ENCODE measurements at places on chromosomes 5 and 9. TPM values are rescaled to one million over a fixed set of nuclear protein-coding genes. Genes with fewer than 3 reads are reported as not detected.

Gene CDO1
- 9.2 TPM for total RNA-seq

Gene ADCY2
- 5.8 TPM for total RNA-seq

- no peak for DNase-seq
Measured at GRCh38 chr5:22889720-22890119, 36.6 kb upstream of the CDH12 start.

GRCh38 chr9:134484479-134484878, 157.1 kb upstream of the COL5A1 start:
- no peak for DNase-seq

Gene ROPN1L
- total RNA-seq, result 1.2 TPM

Gene ABCA1
- 19.4 TPM for total RNA-seq

Gene GABRA1
- not detected for total RNA-seq

Gene GABRA6
- total RNA-seq, result not detected

DNA sequence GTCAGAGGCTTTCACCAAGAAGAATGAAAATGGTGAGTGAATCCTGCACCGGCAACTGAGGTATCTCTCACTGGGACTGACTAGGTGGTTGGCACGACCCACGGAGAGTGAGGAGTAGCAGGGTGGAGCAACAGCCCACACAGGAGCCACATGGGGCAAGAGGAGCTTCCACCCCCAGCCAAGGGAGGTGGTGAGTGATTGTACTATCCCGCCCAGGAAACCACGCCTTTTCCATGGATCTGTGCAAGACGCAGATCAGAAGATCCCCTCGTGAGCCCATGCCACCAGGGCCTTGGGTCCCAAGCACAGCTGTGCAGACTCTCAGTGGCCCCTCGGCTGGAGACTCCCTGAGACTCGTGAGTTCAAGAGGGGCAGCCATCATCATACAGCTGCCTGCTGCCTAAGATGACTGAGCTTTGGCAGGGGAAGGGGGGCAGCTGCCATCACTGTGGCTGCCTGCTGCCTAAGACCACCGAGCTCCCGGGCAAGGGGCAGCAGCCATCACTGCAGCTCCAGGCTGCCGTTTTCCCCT, 229.5 kb downstream of the AP3B1 start:
- DNase-seq, result no peak

GRCh38 chr5:37029436-37029835, 152.9 kb downstream of the NIPBL start:
- no peak for DNase-seq

Gene C9orf152
- 0.33 TPM for total RNA-seq

- peak; percentile 58 for DNase-seq
Measured at GRCh38 chr5:150763023-150763769, 4.4 kb upstream of the DCTN4 start.

Gene FNBP1
- 53.2 TPM for total RNA-seq

DNA sequence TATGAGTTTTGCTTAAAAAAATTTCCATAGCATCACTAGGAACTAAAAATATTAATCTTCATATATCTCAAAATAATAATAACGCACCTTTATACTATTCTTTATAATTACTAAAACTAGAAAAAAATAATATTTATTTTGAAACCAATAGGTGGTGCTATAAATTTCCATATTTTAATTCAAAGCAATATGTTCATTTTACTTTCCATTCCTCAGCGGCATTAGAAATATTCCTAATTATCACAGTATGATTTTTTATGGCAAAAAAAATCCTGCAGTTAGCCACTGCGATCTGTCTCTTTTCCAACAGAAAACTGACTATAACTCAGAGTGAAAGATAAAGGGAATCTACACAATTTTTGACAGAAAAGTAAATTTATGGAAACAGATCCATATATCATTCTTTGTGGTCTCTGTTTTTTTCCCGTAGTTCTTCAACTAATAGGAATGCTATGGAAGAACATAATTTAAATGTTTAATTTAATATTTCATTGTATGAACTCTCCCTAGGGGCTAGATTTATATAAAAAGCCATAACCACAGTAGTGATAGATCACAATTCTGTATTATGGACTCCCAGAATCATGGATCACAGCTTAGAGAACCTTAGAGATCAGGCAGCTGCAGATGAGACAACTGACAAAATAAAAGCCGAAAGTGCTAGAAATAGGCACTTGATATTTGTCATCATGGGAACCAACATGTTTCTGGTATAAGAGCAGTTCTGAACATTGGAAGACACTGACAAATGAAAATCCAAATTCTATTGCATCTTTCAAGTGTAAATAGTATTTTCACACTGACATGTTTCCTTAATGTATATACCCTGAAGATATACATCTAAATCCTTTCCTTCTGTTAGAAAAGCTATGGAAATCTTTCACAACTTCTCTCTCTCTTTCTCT, 167.7 kb upstream of the MPDZ start:
- DNase-seq, result no peak
